Stimulated activated CD4-positive, alpha-beta T cell treated with anti-CD3 and anti-CD28 coated beads, Interleukin-4, amount 100 ng/mL, for 4 hours (primary cell): ENCODE measurements at places on chromosomes 5 and 9.

GRCh38 chr5:45512521-45512920, 183.7 kb downstream of the HCN1 start:
- no peak for DNase-seq

DNA sequence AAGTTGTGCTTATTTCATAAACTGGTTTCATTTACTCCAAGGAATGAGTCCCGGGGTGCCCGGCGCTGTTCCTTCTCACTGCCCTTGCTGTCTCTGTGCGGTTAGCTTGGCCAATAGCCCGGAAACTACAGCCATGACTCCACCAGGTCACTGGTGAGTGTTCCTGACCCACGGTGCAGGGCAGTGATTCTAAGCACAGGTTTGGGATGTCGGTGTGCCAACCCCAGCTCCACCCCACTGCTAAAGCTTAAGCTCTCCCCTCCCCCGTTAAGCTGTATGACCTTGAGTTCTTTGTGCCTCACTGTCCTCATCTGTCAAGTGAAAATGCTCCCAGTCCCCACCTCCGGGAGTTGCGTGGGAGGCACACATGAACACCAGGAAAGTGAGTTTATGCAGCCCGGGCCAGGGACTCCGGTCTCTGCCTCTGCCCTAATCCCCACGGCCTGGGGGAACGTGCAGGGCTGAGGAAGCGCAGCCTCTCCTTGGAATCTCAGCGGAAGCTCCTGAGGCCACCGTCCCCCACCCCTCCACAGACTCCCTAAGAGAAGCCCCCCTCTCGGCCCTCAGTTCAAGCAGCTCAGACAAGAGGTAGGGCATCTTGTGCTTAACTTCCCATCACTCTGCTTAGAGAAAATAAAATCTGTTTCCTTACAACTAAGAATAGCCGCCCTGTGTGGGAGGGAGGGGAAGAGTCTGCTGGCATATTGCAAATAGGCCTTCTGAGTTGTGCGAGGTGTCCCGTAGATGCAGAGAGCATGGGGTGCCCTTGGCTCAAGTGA, 92.0 kb upstream of the RAI14 start:
- DNase-seq, result no peak

GRCh38 chr5:40618926-40619325, 60.8 kb upstream of the PTGER4 start:
- DNase-seq, result no peak

DNA sequence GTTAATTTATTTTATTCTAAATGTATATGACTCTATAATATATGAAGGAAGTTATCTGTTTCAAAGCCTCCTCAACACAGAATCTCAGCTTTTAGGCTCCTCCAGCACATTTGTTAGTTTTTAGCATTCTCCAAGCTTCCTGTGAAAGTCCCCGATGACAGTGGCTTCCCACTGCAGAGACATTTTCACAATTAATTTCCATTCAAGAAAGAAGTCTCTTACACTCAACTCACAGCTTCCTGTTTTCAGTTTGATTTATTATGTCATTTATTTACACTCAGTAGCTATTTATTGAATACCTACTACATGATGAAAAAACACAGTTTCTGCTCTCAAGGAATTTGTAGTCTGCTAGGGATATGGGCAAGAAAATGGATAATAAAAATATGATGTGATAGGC, 2228.2 kb upstream of the WWC1 start:
- no peak for DNase-seq

- DNase-seq, result no peak
These were observed 103.3 kb upstream of the CNTLN start for GRCh38 chr9:17031546-17031945.

DNA sequence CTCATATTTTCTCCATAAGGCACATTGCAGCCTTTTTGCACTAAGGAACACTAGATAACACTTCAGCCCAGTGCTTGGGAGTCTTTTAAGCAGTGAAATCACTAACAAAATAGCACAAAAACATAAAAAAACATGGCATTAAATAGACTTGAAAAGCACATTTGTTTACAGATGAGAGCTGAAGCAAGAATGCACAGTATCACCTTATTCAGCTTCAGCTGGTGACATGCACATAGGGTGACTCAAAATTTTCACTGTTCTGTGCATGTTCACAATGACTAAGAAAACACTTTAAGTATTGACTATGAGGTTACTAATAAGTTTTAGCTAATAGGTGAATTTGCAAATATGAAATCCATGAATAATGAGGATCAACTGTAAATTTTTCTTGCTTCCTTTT, 293.9 kb upstream of the TARS1 start:
- DNase-seq, result no peak

GRCh38 chr9:129109537-129109903, 1.1 kb downstream of the CRAT start:
- no peak for DNase-seq

DNA sequence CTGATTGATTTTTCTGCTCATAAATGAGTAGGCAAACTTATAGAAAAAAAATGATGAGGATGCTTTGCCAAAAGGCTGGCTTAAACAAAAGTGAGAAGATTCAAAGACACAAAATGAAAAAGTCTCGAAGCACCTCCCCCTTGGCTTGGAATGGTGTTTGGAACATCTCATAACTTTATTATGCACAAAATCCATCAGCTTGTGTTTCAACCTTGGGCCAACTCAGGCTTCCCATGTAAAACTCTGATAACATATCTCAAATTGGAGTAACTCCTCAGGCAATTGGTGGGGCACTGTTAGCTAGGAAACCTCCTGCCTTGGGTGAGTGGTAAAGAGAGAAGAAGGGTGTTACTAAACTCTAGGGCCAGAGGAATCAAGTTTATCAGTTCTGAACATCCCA, 176.3 kb downstream of the KIAA0825 start:
- no peak for DNase-seq

DNA sequence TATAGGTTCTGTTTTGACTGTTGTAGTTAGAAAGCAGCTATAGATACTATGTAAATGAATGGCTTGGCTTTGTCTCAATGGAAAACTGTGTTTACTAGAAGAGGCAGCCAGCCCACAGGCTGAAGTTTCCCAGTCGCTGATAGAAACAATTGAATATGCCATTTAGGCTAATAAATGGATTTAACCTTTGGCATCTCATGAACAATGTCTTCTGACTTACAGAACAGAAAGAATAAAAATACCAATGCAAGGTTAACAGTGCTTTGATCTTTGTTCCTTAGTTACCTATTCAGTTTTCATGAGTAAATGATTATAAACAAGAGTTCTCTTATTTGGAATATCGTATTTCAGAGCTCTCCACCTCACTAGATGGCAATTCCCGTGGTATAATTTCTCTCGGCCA, 120.6 kb downstream of the PAM start:
- DNase-seq, result no peak

- DNase-seq, result no peak
These were observed 13.3 kb downstream of the SLC6A3 start for GRCh38 chr5:1431896-1432295.

DNA sequence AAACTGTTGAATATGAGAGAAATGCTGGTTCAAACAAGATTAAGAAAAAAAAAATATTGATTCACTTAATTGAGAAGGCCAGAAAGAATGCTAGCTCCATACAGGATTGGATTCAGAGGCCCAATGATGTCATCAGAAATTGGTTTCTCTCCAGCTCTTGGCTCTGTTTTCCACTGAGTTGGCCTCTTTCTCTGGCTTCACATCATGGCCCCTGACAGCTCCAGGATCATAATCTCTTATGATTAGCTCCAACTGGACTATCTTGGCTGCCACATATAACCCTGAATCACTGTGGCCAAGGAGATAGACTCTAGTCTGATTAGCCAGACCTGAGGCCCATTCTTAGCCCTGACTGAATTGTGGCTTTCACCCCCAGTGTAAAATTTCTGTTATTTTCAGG, 244.7 kb upstream of the GRAMD2B start:
- DNase-seq, result no peak

DNA sequence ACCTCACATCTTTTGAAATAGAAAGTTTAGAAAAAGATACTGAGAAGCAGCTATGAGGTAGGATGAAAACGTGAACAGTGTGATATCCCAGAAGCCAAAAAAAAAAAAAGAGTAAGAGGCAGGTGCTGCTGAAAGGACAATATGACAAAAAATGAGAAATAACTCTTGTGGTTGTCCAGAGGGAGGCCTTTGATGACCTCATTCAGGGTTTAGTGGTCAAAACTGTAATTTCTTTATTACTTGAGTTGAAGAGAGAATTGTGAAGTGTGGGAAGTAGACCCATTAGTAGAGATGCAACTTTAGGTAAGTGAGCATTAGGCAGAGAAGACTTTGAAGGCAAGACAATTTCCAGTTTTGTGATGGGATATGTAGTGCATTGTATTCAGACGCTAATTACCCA, 1306.3 kb upstream of the ACO1 start:
- no peak for DNase-seq

GRCh38 chr9:109975574-109976295, 195.7 kb downstream of the PALM2AKAP2 start:
- DNase-seq, result no peak

- DNase-seq, result peak; percentile 23
These were observed 744 bp downstream of the TARS1 start for GRCh38 chr5:33441241-33442177.

DNA sequence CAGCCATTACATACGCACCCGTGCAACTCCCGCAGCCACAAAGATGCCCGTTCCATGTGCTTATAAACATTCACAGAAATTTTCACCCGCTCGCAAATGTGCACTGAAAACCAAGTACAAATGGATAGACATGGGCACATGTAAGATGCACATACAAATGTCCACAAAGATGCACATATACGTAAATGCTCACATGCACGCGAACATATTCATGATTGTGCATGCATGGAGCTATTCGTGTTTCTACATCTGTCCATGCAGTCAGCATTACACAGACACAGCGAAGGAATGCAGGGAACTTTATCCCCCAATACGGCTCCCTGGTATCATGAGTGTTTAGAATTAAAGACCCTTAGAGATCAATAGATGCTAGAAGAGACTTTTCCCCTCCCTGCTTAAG, 58.4 kb downstream of the C9orf50 start:
- no peak for DNase-seq

GRCh38 chr5:102286476-102286875, 9.6 kb downstream of the SLCO4C1 start:
- no peak for DNase-seq

DNA sequence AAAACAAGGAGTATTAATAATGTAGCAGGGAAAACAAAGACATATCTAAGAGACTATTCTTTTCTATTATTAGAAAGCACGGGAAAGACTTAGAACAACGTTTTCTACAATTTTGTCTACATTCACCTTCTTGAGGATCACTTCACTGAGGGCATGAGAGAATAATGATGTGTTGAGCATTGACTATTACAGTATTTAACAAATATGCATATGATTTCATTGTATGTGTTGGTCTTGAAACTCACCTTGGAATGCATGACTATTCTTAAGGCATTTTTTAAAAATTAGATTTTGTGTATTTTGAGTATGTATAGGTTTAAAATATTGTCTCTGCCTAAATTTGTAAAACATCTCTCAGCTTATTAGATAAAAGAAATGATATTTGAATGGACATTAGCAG, 1.2 kb downstream of the FSD1L start:
- no peak for DNase-seq

DNA sequence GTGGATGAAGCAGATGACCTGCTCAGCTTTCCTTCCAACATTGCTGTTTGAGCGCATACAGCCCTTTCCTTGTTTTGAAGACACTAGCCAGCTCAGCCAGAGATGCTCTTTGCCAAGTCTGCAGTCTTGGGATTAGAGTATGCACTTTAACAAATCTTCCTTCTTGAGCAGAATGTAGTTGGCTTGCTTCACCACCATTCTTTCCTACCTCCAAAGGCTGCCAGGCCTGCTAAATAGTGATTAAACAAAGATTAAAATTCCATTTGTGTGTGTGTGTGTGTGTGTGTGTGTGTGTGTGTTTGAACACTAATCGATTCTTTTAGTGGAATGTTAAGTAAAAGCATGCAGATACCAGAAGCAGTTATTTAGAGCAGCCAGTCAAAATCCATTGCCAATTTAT, 97.6 kb downstream of the GALNT10 start:
- no peak for DNase-seq

DNA sequence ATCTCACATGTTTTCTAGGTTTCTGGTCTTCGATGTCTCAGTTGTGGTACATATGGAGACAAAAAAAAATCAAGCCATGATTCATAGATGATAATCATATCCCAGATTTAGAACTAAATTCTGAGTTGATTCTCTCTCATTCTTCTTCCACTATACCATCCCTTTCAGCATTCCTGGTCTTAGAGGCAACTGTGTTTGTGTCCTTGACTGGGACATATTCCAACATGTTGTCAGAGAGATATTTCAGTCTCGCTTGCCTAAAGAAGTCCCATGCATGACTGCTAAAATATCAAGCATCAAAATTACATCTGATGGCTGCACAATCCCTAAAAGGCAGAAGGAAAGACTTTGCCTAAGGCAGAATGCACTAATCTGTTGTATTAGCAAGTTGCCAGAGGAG, 236.6 kb downstream of the PSAT1 start:
- DNase-seq, result no peak
